BJ (cell line): ENCODE measurements at places on chromosomes 13 and 19.

- no peak for DNase-seq
Observed at GRCh38 chr19:55350620-55351315, 3.8 kb downstream of the COX6B2 start.

DNA sequence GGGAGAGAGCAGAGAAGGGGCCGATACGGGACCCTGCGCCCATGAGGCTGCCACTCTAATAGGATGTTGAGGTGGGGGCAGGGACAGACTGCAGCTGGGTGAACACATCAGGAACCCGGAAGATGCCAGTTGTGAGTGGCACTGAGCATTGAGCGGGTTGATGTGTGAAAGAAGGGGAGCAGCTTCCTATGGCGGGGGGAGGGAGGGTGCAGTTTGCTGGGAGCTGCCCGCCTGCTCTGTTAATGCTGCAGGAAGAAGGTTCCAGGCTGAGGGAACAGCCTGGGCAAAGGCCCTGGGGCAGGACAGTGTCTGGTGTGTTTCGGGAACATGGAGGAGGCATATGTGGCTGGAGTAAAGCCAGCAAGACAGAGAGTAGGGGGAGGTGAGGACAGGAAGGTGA lies 29.8 kb downstream of the DNM2 start:
- no peak for DNase-seq

DNA sequence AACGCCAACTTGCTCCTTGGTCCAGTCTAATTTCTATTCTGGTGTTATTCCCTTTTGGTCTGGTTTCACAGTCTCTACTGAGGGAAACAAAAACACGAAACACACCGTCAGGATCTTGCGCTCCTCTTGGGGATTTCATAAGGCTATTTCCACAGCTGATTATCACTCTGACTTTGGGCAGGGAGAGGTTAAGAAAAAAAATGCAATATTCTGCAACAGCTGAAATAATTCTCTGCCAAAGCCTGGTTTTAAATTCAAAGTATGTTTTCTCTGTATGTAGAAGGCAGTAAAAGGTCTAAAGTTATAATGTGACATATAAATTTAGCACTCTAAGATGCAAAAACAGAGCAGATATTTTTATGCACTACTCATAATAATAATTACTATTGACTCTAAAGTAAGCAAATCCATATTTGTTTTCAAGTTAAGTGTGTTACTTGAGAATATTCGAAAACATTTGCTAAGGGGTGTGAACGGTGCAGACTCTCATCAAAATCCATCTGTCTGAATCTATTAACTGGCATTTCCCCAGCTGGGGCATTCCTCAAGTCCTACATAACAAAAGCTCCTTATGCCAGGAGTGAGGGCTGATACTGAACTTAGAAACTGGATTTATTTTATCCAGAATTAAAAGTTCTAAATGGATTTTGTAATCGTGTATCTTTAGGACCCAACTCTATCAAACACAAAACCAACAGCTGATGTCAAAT lies 38.4 kb upstream of the STARD13 start:
- DNase-seq: no peak

DNA sequence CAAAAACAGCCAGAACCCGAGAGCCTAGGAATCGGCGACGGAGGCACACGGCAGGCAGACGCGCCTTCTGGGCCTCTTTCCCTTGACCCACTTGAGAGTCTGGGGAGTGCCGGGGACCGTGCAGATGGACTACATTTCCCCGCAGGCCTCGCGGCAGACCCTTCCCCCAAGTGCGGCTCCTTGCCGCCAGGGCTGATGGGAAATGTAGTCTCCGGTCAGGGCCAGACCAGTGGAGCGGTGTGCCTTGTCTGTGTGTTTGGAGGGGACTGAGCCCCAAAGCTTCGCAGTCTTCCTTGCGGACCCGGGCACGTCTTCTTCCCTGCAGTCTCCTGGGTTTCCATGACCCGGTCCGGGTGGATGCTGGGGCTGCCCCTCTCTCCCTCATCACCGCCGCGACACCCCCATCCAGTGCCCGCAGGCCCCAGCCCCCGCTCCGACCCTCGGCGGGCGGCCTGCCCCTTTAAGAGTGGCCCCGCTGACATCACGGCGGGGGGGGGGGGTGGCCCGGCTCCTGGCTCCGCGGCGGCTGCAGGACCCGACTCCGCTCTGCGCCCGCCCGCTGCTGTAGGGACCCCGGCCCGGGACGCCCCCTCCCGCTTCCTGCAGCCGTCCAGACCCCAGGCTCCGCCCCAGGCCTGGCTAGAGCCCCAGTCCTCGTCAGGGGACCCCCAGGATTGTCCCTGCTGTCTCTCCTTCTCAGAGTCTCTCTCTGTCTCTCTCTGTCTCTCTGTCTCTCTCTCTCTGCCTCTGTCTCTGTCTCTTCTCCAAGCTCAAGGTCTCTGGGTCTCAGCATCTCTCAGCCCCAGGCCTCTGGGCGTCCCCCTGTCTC lies 758 bp upstream of the CACNG7 start:
- DNase-seq: no peak

DNA sequence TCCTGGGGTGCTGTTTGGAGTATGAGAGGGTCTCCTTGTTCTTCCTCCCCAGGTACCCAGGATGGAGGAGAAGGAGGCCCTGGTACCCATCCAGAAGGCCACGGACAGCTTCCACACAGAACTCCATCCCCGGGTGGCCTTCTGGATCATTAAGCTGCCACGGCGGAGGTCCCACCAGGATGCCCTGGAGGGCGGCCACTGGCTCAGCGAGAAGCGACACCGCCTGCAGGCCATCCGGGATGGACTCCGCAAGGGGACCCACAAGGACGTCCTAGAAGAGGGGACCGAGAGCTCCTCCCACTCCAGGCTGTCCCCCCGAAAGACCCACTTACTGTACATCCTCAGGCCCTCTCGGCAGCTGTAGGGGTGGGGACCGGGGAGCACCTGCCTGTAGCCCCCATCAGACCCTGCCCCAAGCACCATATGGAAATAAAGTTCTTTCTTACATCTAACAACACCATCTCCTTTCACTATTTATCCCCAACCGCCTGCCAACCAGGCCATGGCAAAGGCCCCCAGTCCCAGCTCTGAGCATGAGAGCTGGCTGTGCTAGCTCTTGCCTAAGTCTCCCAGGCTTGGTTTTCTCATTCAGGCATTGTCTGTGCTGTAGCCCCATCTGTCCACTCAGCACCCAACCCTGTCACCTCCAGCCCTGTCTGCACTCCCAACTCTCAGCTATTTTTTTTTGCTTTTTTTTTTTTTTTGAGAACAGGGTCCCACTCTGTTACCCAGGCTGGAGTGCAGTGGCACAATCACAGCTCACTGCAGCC lies 11.2 kb downstream of the DKKL1 start:
- no peak for DNase-seq

DNA sequence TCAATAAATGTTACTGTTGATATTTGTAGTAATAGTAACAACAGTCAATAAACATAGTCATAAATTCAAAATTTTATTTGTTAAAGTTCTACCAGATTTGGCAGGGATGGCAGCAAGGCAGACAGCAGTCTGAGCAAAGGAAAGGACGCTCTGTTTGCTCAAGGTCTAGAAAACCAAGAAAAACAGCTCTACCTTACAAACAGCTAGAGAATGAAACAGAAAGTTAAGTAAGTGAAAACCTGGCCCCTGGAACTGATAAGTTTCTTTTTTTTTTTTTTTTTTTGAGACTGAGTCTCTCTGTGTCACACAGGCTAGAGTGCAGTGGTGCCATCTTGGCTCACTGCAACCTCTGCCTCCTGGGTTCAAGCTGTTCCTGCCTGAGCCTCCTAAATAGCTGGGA lies 27.9 kb downstream of the ENOX1 start:
- no peak for DNase-seq

DNA sequence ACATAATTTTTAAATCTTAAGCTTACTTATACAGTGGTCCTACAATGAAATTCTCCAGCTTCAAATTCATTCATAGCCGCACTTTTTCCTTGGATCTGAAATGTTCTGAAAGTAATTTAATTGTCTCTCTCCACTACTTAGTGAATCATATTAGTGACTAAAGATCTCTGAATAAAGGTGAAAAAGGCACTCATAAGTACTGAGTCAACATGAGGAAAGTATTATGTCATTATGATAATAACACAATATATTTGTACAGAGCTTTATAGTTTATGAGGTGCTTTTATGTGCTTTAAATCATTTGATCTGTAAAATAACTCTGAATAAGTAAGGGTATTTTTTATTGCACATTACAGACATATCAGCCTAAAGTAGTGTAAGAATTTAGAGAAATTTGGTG lies 628.2 kb upstream of the SLITRK5 start:
- no peak for DNase-seq

DNA sequence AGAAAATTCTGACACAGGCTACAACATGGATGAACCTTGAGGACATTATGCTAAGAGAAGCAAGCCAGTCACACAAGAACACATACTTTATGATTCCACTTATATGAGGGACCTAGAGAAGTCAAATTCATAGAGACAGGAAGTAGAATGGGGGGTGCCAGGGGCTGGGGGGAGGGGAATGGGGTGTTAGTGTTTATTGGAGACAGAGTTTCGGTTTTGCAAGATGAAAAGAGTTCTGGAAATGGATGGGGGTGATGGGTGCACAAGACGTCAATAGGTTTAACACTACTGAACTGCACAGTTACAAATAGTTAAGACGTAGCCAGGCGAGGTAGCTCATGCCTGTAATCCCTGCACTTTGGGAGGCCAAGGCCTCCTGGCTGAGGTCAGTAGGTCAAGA lies 3.5 kb upstream of the ZNF787 start:
- DNase-seq: no peak

GRCh38 chr13:111323549-111323948 lies 3.1 kb downstream of the TEX29 start:
- no peak for DNase-seq

DNA sequence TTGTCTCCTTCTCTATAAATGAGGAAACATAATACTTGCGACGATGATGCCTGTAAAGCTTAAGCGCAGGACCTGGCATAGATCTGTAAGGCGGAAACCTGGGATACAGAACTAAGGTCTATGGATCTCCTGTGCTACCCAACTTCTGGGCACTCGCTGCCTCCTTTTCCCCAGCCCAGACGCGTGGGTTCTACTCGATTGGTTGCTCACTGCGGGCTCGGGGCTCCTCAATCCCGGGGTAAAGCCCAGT lies 615 bp upstream of the PSMC4 start:
- no peak for DNase-seq

DNA sequence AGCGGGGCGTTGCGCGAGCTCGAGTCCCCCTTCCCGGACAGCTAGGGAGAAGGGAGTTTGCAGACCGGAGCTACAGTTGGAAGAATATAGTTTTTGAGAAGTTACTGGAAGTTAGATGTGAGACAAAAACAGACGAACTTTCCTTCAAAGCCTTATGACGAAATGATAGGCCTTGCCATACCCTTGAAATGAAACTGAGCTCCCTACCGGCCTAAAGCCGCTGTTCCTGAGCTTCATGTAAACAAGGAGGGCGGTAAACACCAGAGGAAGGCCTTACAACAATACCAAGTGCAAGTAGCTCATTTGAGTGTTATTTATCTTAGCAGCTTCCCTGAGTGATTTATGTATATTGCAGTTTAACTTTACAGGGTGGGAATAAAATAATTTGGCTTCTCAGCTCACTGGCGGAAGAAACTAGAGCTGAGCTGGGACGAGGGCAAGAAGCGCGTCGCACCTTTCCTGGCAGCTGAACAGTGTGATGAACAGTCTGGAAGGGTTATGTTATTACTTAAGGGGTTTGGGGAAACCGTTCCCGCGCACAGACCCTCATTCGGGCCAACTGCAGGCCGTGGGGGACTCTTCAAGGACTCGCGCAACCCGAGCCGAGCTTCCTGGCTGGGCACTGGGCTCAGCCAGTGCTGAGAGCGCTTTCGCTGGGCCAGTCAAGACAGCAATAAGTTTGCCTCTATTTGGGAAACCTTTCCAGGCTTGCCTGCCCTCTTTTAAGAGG lies 111.2 kb downstream of the KCNRG start:
- no peak for DNase-seq

DNA sequence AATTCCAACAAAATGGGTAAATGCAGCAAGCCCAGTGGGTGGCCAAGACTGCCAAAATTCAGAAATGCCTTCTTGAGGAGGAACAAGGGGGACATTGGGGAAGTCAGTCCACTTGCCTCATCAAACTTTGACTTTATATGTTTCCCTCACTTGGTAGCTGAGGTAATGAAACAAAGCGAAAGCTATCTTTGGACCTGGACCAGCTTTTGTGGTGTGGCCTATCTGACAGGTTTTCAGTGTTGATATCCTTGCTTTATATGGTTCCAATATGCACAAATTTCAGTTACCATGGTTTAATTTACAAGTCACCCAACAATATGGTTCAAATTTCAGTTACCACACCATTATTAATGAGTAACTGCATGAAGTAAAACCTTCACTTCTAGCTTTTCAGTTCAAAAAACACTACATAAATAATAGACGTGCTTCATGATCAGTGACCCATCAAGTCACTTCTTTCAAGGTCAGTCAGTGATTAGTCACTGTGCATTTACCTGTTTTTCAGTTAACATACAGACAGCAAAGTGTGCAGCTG lies 17.7 kb upstream of the POU4F1 start:
- no peak for DNase-seq

DNA sequence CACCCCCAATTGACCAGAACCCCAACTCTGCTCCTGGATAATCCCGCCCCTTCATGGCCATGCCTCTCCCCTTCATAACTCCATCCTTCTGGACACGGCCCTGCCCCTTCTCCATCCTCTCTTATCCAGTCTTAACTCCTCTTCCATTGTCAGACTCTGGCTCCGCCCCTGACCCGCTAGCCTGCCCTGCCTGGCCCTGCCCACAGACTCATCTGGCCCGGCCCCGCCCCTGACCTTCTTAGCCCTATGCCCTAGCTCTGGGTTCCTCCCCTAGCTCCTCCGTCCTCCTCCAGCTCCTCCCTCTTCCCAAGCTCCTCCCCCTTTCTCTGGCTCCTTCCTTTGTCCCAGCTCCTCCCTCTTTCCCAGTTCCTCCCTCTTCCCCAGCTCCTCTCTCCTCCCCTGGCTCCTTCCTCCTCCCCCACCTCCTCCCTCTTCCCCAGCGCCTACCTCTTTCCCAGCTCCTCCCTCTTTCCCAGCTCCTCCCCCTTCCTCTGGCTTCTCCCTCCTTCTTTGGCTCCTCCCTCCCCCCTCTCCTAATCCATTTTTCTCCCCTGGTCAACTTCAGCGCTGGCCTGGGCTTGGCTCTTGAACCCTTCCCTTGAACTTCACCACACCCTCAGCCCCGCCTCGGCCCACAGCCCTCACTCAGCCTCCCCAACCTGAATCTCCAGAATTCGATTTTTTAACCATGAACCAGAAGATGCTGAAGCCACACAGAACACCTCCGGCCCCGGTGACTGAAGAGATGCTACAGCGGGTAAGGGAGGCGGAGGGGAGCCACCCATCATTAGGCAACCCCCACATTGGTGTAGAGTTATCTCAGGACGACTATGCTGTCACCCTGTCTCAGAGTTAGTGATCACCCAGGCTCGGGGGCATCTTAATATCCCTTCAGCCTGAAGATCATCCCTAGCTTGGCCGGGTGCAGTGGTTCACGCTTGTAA lies 9.2 kb upstream of the ZNF358 start:
- DNase-seq: no peak

DNA sequence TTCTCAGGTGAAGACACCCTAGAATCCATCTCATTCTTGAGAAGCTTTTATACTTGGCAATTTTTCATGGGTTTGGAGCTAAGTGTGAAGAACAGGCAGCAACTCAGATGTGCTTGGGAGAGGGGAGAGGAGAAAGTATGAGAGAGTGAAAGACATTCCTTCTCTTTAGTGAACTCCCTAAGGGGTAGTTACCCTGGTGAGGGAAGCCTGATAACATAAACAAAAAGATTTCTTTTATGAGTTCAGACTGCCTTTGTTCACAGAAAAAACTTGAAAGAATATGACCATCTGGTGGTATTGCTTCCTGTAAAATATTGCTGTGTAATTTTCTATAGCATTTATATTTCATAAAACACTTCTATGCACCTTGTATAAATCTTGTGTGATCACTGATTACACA lies at the start of gene STOML3:
Gene STOML3 (minus strand): TSS at position 139 of the 400 bp plus-strand sequence. CDS start 110 bp downstream, at position 29.
- DNase-seq: no peak

GRCh38 chr13:25630329-25630900 lies 258.6 kb downstream of the ATP8A2 start:
- DNase-seq: no peak
